Frontal cortex (tissue), 4 donors: ENCODE measurements at places on chromosomes 5 and 9.

GRCh38 chr9:97770808-97771372, 73.8 kb upstream of the XPA start:
- no peak for DNase-seq

DNA sequence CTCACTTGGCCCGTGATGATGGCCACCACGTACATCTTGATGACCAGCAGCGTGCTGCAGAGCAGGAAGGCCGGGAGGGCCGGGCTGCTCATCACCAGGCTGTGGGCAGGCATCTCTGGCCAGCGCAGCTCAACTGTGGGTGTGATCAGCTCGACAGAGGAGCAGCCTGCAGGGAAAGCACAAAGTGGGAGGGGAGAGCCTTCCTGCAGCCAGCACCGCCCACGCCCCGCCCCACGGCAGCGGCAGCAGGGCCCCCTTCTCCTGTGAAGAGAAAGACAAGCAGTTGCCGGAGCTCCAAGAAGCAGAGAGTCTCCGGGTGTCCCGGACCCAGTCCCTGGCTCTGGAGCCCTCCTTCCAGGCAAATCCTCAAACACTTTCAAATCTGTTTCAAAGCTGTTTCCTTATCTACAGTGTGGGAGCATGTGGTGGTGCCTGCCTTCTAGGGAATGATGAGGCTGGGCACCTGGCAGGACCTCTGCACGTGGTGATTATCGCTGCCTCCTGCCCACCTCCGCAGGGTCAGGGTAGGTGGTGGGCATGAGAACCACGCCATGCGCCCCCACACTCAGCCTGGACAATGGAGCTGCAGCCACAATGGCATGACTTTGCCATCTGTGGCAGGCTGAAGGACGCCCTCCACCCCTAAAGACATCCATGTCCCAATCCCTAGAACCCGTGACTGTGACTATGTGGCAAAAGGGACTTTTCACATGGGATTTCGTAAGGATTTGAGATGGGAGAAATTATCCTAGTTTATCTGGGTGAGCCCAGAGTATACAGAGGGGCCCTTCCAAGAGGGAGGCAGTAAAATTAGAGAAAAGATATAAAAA, at the start of gene PTGES:
Gene PTGES (minus strand): TSS at position 143 of the 830 bp plus-strand sequence. CDS start 30 bp downstream, at position 113.
- no peak for DNase-seq

- DNase-seq = no peak
Measured at GRCh38 chr9:22683700-22684075, 237.1 kb downstream of the DMRTA1 start.

DNA sequence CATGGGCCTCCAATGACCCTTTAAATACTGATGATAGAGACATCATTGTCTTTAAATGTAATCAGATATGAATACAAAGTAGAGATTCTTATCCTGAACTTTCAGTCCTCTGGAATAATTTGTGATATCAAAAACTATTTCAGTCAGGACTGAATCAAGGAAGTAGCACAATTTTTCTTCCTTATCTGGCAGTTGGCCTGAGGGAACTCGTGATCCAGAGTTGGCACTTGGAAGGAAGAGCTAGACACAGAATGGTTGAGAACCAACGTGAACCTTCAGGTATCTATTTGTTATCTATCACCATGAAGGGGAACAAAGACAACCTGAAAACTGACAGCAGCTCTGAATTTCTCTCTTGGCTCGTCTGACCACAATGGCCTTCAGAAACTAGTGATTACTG, 269.3 kb downstream of the PRDM9 start:
- no peak for DNase-seq

- DNase-seq = no peak
Measured at GRCh38 chr5:52710310-52710971, 77.3 kb upstream of the ITGA1 start.

DNA sequence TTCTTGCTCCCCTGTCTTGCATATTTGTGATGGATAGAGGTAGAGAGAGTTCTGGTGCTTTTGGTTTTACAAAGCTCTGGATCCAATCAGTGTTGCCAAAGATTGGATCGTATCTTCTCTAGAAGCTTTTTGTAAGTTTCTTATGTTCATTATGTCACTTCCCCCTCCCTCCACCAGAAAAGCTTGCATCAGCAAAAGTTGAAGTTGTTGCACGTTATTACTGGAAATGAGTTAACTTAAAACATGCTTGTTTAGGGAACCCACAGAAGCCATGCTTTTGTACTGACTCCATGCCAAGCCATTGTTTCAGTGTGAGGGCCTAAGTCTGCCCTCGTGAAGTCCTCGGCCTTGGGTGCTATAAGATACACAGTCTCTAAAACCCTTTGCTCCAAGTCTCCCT, 186.5 kb downstream of the ERCC6L2 start:
- no peak for DNase-seq

DNA sequence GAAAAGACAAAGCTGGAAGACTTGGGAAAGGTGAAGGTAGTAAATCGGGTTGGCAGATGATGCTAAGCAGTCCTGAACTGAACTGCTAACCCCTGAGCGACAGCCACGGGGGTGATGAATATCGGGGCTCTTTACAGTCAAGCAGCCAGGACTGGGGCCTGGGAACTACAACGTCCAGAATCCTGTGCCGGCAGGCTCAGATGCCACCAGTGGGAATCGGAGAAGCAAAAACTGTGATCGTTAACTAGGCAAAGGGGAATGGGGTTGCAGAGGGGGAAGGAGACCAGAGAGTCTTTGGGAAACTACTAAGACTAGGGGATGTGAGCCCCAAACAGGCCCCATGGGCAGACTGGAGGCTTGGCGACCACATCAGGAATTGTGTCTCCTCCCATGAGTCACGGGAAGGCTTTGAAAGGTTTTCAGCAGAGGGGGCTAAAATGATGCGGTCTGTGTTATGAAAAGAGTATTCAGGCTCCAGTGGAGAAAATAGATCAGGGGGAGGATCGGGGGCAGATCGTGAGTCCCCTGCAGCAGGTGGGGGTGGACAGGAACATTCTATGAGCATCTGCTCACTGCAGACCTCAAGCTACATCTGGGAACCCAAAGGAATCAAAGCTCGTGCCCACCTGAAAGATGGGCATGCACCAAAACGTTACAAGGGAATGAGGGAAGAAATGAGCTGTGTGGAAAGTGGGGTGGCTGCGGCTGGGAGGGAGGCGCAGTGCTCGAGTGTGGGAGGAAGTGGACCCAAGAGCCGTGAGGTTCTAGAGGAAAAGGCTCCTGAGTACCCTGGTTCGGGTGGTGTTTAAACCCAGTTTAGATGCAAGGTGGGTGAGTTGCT, 53.8 kb downstream of the HRH2 start:
- DNase-seq = no peak

DNA sequence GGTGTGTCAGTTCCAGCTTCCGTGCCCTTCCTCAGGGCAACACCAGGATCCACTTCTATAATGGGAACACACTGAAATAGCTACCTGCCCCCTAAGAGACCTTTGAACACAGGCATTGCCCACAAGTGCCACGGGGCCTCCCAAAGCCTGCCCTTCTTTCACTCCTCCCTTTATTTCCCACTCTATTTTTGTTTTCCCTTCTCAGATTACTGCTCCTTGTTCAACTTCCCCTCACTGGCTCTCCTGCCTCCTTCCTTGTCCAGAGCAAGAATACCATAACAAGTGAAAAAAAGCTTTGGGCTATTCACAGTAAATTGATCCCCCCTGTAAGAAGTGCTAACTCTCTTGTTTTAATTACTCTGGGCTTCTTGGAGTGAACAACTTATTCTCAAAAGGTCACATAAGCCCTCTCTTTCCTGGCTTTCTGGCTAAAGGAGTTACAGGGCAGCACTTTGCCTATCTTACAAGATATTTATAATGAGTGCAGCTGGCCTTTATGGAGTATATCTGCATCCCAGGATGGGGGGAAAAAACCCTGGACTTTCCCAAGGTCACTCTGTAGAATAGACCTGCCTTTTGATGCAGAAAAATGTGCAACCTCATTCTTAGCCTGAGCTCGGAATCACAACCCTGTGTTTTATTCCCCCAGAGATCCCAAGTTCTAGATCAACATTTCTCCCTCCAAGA, 11.3 kb downstream of the CTXN3 start:
- DNase-seq = no peak

GRCh38 chr5:169772688-169773087, 135.6 kb downstream of the DOCK2 start:
- DNase-seq = no peak

GRCh38 chr5:26326153-26326759, 712.1 kb downstream of the CDH9 start:
- DNase-seq = no peak

GRCh38 chr5:138616508-138616907, 41.3 kb upstream of the HSPA9 start:
- DNase-seq = no peak
